ENCODE measurements at places on chromosomes 16 and 17.

DNA sequence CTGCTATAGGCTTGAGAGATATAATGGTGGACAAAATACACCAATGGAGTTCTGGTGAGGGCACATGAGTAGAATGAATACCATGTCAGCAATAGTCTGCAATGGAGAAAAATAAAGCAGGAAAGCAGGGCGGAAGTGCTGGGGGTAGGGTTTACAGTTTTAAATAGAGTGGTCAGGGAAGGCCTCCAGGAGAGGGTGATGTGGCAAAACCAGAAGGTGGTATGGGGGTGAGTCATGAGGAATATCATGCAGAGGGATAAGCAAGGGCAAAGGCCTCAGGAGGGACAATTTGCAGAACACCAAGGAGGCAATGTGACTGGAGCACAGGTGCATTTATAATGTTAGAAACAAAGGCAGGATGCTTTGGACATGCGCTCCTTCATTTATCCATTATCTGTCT lies 102.0 kb downstream of the ITFG1 start:
- DNase-seq: no peak

DNA sequence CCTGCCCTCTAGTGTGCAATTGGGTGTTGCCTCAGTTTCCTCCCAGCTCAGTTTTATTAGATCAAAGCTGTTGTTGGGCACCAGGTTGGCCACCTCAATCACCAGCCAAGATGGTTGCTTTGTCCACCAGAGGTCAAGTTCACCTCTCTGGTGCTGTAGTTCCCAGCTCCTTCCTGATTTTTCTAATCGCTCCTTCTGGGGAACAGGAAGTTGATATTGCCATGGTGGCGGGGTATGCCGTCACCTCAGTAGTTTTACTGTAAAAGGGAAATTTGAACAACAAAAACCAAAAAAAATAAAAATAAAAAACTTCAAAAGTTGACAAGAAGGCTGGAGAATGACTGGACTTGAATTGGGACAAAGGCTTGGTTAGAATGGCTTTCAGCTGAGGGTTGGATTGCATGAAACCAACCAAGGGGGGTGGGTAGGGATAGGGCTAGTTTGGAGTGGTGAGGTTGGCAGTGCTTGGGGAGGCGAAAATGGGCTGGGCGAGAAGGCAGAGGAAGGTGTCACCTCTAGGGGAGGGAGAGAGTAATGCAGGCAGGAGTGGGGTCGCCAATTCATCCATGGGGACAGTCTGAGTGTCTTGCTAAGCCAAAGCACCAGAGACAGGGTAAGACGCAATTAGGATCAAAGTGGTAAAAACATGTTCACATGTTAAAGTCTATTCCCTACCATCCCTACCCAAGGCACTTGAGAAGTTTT lies 6.2 kb downstream of the EFNB3 start:
- no peak for DNase-seq

DNA sequence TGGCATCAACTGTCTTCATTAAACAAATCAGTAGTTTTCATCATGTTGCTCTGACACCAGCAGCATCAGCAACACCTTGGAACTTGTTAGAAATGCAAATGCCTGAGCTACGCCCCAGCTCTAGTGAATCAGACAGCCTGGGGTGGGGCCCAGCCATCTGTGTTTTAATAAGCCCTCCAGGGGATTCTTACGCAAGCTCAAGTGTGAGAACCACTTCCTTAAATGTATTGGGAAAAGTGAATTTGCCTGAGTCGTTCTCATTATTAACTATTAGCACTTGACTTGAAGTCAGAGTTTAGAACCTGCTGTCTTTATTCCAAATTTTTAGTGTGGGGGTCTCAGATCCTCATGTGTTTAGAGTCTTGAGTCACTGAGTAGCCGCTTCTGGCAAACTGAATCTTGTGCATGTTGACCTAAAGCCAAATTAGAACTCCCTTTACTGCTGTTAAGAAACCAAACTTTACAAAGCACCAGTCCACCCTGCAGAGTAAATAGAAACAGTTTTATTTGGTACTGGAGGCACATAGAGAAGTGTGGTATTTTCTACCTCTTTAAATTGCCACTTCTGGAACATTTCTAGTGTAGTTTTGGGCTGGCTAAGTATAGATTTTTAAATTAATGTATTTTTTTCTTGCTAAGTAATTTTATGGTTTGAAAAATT lies 137.4 kb upstream of the COX10 start:
- no peak for DNase-seq

DNA sequence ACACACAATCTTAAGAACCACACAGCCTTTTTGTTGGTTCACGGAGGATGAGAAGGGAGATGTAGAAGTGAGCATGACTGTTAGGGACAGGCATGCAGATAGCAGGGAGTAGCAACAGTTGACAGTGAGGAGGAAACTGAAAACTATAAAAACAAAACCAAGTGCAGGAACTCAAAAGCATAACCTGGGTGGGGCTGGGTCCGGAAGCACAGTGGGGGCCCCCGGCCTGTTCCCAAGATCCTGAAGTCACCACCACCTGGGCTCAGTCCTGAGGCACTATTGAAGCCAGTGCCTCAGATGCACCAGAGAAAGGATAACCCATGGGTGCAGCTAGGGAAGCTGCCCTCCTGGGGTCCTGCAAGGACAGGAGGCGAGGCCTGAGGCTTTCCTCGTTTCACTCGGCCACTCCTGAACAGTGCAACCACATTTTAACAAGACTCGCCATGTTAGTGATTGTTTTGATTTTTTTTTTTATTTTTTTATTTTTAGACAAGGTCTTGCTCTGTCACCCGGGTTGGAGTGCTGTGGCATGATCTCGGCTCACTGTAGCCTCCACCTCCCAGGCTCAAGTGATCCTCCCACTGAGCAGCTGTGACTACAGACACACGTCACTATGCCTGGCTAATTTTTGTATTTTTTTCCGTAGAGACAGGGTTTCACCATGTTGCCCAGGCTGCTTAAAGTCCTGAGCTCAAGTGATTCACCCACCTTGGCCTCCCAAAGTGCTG lies 27.7 kb upstream of the CBX4 start:
- DNase-seq: no peak

GRCh38 chr17:2029911-2030778 lies at the start of gene DPH1:
DPH1 (plus strand) TSS chr17:2030153; CDS start chr17:2030170, 17 bp downstream.
- no peak for DNase-seq

- no peak for DNase-seq
These were observed 226.7 kb downstream of the KATNIP start for GRCh38 chr16:27776556-27777225.

- DNase-seq: no peak
These were observed 51.5 kb downstream of the B9D1 start for GRCh38 chr17:19311016-19311415.

GRCh38 chr17:76682296-76682695 lies 28.5 kb downstream of the MXRA7 start:
- DNase-seq: no peak

- no peak for DNase-seq
These were observed 1.6 kb downstream of the LASP1 start for GRCh38 chr17:38871247-38872015.

DNA sequence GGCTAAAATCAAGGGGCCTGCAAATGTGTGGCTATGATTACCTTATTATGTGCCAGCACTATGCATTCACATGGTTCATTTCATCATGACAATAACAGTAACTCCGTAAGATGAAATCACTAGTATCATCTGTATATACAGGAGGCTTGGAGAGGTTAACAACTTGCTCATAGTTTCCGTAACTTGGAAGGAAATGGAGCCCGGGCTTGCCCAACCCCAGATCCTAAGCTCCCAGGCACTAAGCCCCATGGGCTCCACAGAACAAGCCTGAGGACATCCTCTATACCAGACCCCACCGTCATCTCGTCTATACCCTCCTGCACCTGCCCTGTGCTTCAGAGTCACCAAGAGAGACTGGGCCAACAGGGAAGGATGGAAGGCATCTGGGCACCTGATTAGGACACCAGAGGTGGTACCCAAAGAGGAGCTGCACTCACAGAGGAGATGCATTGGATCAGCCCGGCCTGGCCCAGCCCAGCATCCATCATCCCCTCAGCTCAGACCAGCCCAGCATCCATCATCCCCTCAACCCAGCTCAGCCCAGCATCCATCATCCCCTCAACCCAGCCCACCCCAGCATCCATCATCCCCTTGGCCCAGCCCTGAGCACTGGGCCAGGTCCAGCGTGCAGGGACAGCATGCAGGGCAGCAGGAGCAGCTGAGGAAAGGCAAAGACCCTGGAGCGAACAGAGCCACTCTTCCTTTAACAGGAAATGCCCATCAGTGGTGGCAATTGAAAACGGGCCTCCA lies 28.5 kb downstream of the NSMCE1 start:
- DNase-seq: no peak

- peak; percentile 55 for DNase-seq
These were observed 172.6 kb downstream of the CDK5R1 start for GRCh38 chr17:32659419-32659842.

GRCh38 chr17:56505154-56505756 lies 88.2 kb upstream of the NOG start:
- no peak for DNase-seq

DNA sequence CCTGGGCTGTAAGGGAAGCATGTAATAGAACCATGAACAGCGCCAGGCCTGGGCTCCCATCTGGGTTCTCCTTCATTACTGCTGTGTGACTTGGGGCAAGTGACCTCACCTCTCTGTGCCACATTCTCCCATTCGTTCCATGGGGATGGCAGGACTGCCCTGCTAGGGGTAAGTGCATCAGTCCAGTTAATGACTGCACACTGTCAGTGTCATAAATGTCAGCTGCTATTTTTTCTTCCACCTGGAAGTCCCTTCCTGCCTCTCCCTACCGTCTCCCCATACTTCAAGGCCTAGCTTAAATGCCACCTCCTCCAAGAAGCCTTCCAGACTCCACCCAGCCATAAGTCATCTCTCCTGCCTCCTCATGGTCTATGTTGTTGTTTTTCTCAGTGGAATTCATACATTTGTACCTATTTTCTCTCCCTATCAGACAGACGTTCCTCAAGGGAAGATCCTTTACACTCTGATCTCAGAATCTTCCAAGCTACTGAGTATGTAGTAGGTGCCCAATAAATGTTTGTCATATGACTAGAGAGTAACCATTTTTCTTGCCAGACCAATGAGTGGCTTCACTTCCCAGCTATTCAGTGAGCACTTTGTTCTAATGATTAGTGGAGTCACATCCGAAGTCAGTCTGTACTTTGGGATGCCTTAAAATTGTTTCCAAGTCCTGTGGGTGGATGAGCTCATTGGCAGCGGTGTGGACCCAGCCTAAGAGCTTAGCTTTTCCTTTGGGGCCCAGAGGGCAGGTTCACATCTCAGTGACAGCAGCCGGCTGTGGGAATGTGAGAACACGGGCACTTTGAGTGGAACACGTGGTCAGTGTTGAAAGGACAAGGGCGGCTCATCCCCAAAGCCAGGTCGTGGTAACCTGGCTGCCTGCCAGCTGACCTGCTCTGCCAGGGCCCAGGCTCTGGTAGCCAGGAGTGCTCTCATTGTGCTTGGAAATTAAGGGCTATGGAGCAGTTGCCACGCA lies 147.5 kb upstream of the GSE1 start:
- DNase-seq: no peak

DNA sequence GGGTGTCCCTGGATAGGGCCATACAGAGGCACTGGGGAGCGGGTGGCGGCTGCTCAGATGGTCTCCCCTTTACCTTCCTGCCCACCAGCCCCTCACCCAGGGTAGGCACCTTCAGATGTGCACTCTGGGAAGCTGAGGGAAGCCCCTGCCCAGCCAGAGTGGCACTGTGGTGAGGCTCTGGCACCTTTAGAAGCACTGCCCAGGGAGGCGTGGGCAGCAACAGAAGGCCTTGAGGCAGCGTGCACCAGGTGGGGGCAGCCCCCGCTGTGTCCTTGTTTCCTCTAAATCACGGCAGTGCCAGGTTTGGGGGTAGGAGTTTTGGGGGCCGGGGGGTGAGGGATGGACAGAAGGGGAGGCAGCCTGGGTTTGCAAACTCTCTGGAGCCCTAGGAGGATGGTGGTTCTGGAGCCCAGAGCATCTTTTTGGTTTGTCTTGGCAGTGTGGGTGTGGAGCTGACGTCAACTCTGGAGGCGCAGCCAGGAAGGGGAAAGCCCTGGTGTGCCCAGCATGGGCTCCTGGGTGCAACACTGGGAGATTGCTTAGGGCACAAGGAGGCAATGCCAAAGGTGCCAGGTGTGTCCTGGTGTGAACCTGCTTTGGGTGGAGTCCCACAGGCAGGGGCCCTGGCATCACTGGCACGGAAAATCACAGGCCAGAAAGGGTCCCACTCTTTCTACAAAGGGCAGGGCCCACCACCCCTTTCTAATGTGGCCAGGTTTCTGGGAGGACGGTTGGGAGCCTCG lies 23.1 kb upstream of the CDC42EP4 start:
- DNase-seq: no peak

- DNase-seq: no peak
These were observed 75.8 kb downstream of the WNT3 start for GRCh38 chr17:46742565-46743270.

DNA sequence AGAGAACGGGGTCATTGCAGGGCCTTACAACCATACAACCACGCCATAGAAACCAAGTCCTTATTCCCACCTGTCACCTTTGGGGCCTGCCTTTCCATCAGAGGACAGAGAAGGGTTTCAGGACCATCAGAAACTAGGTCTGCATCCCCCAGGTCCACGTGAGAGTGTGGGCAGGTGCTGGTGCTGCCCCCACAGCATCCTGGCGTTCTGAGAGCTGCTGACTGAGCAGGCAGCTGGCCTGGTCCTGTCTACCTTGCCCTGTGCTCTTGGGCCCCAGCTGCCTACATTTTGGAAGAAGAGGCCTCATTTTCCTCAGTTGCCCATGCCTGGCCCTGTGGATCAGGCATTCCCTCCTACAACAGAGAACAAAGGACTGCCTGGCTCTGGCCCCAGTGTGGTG lies 21.6 kb downstream of the ZNF276 start:
- DNase-seq: no peak

DNA sequence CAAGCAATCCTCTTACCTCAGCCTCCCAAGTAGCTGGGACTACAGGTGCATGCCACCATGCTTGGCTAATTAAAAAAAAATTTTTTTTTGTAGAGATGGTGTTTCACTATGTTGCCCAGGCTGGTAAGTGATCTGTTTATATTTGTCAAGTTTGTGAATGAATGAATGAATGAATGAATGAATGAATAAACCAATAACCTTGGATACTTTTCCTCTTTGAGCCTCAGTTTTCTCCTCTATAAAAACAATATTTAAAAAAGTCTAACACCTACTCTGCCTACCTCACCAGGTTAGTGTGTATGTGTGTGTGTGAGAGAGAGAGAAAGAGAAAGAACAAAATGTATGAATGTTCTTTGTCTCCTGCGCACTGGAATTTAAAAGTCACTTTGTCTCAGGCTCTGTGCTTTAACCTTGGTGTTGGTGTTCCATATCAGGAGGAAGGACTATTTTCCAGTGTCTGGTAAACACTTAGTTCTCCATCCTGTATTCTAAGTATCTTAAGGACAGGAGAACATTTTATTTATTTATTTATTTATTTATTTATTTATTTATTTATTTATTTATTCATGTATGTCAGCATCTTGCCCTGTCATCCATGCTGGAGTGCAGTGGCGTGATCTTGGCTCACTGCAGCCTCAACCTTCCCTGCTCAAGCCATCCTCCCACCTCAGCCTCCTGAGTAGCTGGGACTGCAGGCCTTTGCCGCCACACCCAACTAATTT lies 27.1 kb downstream of the CHD9 start:
- no peak for DNase-seq

All from renal cortex interstitium (tissue), 15 donors.